Calu3 (cell line): ENCODE measurements at places on chromosomes 13 and 19. TPM values are rescaled to one million over a fixed set of nuclear protein-coding genes. Genes with fewer than 3 reads are reported as not detected.

RBM26 gene
- 18.9 and 19.2 TPM in 2 replicates for total RNA-seq

PLEKHJ1 gene
- 38.7 and 43.5 TPM in 2 replicates for total RNA-seq

OVOL3 gene
- not detected in 2 replicates for total RNA-seq

LRG1 gene
- total RNA-seq: 28.5 and 36.4 TPM in 2 replicates

HIPK4 gene
- 0.14 TPM in 1 of 2 replicates, not detected in the other for total RNA-seq

WTIP gene
- total RNA-seq: 5.3 and 6.9 TPM in 2 replicates

EFNB2 gene
- total RNA-seq: 14.3 and 16.9 TPM in 2 replicates

MAST1 gene
- 1.3 and 2.6 TPM in 2 replicates for total RNA-seq

CEACAM20 gene
- 0.17 and 0.28 TPM in 2 replicates for total RNA-seq

SYT5 gene
- total RNA-seq: 0.54 and 0.71 TPM in 2 replicates

TSSK6 gene
- 2.8 and 3.1 TPM in 2 replicates for total RNA-seq

CDX2 gene
- total RNA-seq: 1.0 TPM in 1 of 2 replicates, not detected in the other

BEST2 gene
- total RNA-seq: not detected in 2 replicates

CCDC194 gene
- total RNA-seq: not detected in 2 replicates

CD70 gene
- total RNA-seq: 0.68 TPM in 1 of 2 replicates, not detected in the other

DNA sequence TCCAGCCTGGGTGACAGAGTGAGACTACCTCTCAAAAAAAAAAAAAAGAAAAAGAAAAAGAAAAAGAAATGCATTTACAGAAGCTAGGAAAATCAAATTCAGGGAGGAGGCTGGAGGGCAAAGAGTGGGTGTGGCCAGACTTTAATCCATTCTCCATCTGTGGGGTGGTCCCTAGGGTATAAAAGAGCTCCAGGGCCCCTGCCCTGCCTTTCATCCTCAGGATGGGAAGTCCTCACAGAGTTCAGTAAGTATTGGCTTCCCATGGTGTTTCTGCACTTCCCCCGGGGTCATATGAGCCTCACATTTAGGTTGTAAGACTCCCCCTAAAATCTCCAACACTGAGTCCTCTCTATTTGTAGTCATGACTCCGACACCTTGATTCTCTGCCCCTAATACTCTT lies 33.0 kb downstream of the DPRX start:
- no peaks in the 10 kb centered on the region for H3K27me3 ChIP-seq
- no peaks in the 10 kb centered on the region for H3K36me3 ChIP-seq
- H3K27ac ChIP-seq: no peak overlapping the region
- DNase-seq: no peak
- H3K4me3 ChIP-seq: no peak overlapping the region

DNA sequence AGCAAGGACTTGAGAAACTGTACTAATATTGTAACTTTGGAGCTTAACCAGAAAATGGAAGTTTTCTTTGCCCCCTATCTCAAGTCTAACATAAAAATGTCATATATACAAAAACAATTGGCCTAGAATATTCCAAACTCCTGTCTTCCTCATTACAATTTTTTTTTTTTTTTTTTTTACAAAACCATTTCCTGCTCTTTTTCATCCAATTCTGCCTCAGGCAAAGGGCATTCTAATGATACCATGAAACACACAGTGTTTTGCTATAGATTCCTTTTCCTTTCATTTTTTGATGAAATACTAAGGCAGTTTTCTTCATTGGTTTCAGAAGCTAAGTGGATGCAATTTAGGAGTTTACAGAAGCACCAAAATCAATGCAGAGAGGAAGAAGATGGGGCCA lies 119.7 kb downstream of the LHFPL6 start:
- no peaks in the 10 kb centered on the region for H3K4me1 ChIP-seq
- no peak for DNase-seq
- no peak overlapping the region for H3K4me3 ChIP-seq
- H3K27ac ChIP-seq: no peak overlapping the region
- H3K27me3 ChIP-seq: peaks cover 40% of the 10 kb centered on the region

- no peaks in the 10 kb centered on the region for H3K4me1 ChIP-seq
- no peak overlapping the region for H3K27ac ChIP-seq
- no peaks in the 10 kb centered on the region for H3K27me3 ChIP-seq
- H3K4me3 ChIP-seq: no peak overlapping the region
Observed at GRCh38 chr13:79767126-79767525, 286.2 kb downstream of the NDFIP2 start.

- DNase-seq: no peak
- H3K27ac ChIP-seq: no peak overlapping the region
- no peaks in the 10 kb centered on the region for H3K27me3 ChIP-seq
- H3K36me3 ChIP-seq: no peaks in the 10 kb centered on the region
- H3K4me1 ChIP-seq: no peaks in the 10 kb centered on the region
Observed at GRCh38 chr13:112346173-112346898, 29.8 kb upstream of the SPACA7 start.

GRCh38 chr13:51958217-51958547 lies 53.1 kb downstream of the ATP7B start:
- no peak overlapping the region for H3K27ac ChIP-seq
- no peak overlapping the region for H3K4me3 ChIP-seq
- H3K4me1 ChIP-seq: peaks cover 10% of the 10 kb centered on the region
- H3K36me3 ChIP-seq: no peaks in the 10 kb centered on the region

- DNase-seq: no peak
- H3K27me3 ChIP-seq: peaks cover 79% of the 10 kb centered on the region
- no peak overlapping the region for H3K27ac ChIP-seq
- no peaks in the 10 kb centered on the region for H3K4me1 ChIP-seq
Observed at GRCh38 chr19:30070198-30070967, 128.3 kb downstream of the URI1 start.

GRCh38 chr13:40599124-40599523 lies 67.3 kb downstream of the FOXO1 start:
- no peak for DNase-seq
- no peaks in the 10 kb centered on the region for H3K36me3 ChIP-seq
- no peak overlapping the region for H3K4me3 ChIP-seq
- peak overlapping the region; percentile 52 for H3K27ac ChIP-seq

GRCh38 chr13:36862002-36862685 lies 43.1 kb downstream of the RFXAP start:
- H3K4me3 ChIP-seq: no peak overlapping the region
- H3K36me3 ChIP-seq: no peaks in the 10 kb centered on the region
- no peak for DNase-seq
- H3K27ac ChIP-seq: no peak overlapping the region

DNA sequence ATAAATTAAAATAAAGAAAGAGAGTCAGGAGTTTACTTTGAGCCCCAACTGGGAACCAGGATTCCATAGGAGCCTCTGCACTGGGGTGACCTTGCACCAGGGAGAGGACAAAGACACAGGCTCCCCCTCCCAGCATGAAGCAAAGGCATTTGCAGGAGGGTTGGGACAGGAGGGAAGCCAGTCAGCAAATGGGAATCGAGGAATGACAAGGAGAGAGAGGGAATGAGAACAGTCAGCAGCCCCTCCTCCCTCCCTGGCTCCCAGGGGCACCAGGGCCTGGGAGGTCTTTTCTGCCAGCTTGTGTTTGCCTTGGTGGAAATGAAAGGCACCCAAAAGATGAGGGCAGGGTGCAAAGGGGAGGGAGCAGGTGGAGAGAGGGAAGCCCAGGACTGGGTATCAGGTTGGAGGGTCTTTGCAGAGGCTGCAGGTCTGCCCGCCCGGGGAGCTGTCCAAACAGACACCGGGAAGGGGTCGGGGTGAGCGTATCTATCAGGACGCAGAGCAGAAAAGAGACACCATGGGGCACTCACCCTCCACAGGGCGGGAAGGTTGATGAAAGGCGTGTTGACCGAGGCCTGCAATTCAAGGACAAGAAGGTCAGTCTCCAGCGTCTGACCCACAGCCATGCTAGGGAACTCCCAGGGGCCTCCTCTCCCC lies 3.8 kb downstream of the SBSN start:
- no peak overlapping the region for H3K4me3 ChIP-seq
- H3K27me3 ChIP-seq: peaks cover 76% of the 10 kb centered on the region
- H3K36me3 ChIP-seq: peaks cover 3% of the 10 kb centered on the region

DNA sequence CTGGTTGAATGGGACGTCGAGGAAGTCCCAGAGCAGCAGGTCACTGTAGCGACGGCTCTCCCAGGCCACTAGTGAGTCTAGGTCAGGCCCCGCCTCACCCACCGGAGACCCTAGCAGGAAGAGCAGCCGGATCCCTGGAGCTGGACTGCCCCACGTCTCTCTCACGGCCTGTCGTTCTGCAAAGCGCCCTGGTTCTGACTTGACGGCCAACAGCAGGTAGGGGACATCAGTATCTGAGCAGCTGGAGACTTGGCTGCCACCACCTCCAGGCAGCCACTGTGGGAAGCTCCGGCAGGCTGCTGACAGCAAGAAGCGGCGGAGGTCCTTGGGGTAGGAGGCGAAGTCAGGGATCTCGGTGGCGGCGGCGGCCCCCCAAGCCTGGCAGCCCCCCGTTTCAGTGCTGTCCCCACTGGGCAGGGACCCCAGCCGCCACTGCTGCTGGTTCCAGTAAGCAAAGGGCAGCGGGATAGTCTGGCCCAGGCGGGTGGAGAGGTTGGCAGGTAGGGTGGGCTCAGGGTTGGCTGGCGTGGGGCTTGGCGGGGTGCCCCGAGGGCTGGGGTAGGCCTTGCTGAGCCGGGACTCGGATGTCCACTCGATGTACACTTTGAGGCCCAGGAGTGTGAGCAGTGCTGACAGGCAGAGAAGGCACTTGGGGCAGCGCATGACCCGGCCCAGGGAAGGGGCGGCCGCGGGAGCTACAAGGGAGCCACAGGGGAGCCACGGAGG lies 895 bp downstream of the B3GNT8 start:
- H3K27ac ChIP-seq: peak overlapping the region; percentile 16
- DNase-seq: no peak
- H3K4me1 ChIP-seq: peaks cover 11% of the 10 kb centered on the region
- no peak overlapping the region for H3K4me3 ChIP-seq

DNA sequence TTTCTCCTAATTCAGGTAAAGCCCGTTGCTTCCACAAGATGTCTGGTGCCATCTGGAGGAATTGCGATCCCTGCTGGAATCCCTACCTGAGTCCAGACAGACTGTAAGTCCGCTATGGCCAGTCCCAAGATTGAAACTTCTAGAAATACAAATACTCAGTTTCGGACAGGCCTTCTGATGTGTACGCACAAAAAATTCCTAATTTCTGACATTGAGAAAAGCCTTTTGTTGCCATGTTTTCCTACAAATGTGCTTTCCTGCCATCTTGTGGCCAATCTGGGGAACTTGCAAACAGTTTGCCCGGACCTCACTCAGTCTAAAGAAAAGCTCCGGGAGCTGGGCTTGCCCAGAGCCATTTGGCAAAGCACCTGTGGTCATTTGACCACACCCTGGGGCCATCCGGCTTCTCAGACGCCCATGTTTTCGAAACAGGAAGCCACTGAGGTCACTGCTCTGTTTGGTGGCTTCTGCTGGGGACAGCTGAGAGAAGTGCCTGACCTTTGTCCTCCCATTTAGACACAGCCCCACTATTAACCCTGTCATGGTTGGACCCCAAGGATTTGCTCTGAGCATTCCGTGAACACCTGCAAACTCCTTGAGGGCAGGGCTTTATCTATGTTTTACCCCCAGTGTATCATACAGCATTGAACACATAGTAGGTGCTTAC lies 79.4 kb downstream of the SLC15A1 start:
- no peak overlapping the region for H3K4me3 ChIP-seq
- H3K27ac ChIP-seq: no peak overlapping the region

- H3K36me3 ChIP-seq: peaks cover 11% of the 10 kb centered on the region
- no peak overlapping the region for H3K4me3 ChIP-seq
- H3K27ac ChIP-seq: no peak overlapping the region
- H3K4me1 ChIP-seq: no peaks in the 10 kb centered on the region
- DNase-seq: peak; percentile 4
Observed at GRCh38 chr13:50676602-50677001, 166.9 kb downstream of the DLEU7 start.

GRCh38 chr19:45677351-45678230 lies 9.6 kb downstream of the GIPR start:
- DNase-seq: peak; percentile 98
- no peaks in the 10 kb centered on the region for H3K27me3 ChIP-seq
- peaks cover 8% of the 10 kb centered on the region for H3K4me1 ChIP-seq
- H3K27ac ChIP-seq: peak overlapping the region; percentile 75

GRCh38 chr19:50309396-50310125 lies 19.6 kb downstream of the KCNC3 start:
- H3K4me3 ChIP-seq: no peak overlapping the region
- H3K36me3 ChIP-seq: peaks cover 19% of the 10 kb centered on the region
- no peak overlapping the region for H3K27ac ChIP-seq
- no peaks in the 10 kb centered on the region for H3K27me3 ChIP-seq
- peaks cover 9% of the 10 kb centered on the region for H3K4me1 ChIP-seq

DNA sequence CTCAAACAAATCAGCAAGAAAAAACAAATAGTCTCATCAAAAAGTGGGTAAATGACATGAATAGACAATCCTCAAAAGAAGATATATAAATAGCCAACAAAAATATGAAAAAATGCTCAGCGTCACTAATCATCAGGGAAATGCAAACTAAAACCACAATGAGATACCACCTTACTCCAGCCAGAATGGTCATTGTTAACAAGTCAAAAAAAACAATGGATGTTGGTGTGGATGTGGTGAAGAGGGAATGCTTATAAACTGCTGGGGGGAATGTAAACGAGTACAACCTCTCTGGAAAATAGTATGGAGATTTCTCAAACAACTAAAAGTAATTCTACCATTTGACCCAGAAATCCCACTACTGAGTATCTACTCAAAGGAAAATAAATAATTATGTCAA lies 239.2 kb upstream of the RFC3 start:
- DNase-seq: no peak
- H3K4me3 ChIP-seq: no peak overlapping the region
- no peaks in the 10 kb centered on the region for H3K36me3 ChIP-seq
- H3K27ac ChIP-seq: no peak overlapping the region

DNA sequence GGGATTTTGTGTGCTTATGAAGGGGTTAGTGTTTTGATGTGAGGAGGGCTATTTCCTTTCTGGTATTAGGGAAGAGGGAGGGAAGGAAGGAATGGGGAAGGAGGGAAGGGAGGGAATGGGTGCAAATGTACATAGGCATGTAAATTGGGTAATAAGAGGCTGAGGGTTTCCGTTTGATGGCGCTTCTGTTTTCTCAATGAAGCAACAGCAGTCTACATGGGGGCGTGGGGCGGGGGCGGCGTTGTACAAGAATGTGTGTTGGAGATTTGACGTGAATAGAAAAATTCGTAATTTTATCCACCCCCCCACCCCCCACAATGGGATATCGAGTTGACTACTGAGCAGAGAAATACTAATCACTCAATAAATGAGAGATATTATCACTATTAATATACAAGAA lies 52.5 kb downstream of the PDS5B start:
- no peaks in the 10 kb centered on the region for H3K27me3 ChIP-seq
- no peak overlapping the region for H3K4me3 ChIP-seq
- H3K27ac ChIP-seq: no peak overlapping the region
- DNase-seq: no peak
- no peaks in the 10 kb centered on the region for H3K36me3 ChIP-seq
- H3K4me1 ChIP-seq: peaks cover 16% of the 10 kb centered on the region

DNA sequence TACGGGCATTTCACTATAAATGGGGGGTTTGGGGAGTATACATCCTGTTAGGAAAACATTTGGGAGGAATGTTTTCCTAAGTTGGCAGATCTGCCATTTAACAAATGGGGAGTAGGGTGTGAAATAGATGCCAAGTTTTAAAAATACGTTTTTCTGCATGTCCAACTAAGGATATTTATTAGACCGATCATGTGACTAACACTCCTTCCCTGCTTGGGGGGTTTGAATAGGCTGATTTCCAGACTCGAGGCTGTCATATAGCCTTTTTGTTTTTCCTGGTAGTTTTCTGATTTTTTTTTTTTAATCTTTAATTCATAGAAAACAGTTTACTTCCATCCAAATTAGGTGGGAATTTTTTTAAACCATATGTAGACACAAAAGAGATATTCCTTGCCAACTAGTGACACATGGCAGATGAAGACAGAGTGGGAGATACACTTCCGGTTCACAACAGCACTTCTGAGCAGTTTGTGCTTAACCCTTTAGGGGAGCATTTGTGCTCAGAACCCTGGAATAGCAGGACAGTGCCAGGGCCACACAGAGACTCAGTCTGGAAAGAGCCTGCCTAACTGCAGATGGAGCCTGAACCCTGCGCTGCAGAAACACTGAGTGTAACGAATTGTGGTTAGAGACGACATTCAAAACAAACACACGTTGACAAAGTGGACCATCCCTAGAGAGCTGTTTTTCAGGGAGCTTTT lies 5.6 kb upstream of the GATAD2A start:
- H3K27ac ChIP-seq: no peak overlapping the region
- H3K36me3 ChIP-seq: peaks cover 13% of the 10 kb centered on the region
- peaks cover 14% of the 10 kb centered on the region for H3K4me1 ChIP-seq
- no peak for DNase-seq
